ENCODE measurements at places on chromosomes 12 and 14.

DNA sequence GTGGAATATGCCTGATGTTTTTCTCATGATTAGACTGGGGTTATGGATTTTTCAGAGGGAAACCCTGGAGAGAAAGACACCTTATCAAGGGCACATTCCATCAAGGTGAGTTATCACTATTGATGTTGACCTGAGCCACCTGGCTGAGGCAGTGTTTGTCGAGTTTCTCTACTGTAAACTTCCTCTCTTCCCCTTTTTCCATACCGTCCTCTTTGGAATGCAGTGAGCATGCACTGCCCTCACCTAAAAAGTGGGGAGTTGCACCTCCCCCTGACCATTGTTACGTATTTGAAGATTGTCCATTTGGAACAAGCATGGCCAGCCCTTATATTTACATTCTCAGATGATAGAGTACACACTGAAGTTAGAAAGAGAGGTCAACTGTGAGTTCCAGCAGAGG, 53.9 kb upstream of the PWP1 start:
- DNase-seq = no peak

DNA sequence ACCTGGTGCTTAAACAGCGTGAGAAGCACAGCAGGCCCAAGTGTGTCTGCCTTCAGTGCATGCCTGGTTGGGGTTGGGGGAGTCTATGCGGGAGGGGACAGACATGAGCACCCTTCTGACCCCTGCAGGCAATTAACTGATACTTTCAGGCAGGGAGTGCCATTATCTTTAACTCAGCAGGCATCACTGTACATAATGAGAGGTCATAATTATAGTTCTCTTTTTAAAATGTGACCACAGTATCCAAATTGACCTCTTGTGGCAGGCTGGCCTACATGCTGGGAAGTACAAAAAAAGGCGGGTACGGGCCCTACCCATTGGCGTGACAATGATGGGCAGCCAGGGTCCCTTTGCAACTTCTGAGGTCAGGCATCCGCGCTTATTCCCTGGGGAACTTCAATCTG, 209.1 kb downstream of the FOXN3 start:
- DNase-seq = no peak

DNA sequence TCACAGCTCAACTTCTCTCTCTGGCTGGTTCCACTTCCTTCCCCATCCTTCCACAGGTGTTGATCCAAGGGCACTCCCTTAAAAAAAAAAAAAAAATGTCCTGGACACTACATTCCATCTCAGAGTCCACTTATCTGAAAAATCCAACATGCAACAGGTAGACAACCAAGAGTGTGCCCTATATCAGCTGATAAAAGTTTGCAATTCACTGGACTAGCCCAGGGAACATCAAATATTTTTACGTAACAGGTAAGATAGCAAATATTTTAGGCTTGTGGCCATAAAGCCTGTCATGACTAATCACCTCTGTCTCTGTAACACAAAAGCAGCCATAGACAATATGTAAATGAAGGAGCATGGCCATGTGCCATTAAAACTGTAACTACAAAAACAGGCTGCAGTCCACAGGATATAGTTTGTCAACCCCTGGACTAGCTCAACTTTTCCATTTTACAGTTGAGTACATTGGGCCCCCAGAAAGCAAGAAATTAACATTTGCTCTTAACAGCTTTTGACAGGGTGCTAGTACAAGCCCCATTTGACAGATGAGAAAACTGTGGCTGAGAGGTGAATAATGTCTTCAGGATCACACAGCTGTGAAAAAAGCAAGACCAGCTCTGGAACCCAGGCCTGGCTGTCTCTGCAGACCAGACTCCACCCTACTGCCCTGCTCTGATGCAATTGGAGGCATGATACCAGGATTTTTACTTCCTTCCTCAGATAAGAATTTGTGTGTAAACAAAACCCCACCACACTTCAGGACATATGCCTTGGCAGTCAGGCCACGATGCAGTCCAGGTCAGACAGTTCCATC, 68.9 kb downstream of the CMKLR1 start:
- DNase-seq = no peak

- no peak for DNase-seq
Observed at GRCh38 chr14:51844081-51844881, 16.1 kb upstream of the GNG2 start.

GRCh38 chr12:113232840-113233585, 11.7 kb downstream of the TPCN1 start:
- DNase-seq = no peak

DNA sequence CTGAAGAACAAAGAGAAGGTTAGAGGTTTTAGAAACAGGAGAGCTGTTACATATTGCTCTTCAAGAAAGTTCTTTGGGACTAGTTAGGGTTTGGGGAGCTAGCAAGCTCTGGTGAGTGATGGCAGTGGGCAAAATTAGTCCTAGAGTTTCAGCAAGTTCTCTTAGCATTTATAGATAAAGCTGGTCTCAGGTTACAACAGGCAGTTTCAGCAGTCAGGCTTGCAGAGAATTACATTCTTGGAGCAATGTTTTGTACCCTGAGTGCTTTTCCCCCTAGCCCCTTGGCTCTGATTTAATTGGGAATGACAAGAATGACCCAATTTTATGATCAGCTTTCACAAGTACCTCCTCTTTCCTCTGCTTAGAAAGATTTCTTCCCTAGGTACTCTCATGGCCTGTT, 21.4 kb upstream of the EID3 start:
- DNase-seq = no peak

DNA sequence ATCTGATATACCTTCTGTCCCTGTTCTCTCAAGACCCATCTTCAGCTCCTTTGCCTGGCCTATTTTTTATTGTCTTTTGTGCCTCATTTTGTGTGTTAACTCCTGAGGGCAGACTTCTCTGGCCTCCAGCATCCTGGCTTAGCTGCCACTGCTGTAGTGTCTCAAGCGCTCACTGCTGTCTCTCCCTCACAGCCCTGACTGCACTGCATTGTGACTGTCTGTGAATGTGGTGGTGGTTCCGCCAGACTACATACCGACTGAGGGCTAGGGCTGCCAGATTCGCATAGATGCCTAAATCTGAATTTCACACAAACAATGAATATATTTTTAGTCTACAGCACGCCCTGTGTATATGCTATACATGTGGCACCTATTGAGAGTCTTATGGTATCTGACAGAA, 1088.9 kb upstream of the TMEM132C start:
- DNase-seq = no peak

- no peak for DNase-seq
Observed at GRCh38 chr14:88802596-88802995, 9.8 kb upstream of the EML5 start.

DNA sequence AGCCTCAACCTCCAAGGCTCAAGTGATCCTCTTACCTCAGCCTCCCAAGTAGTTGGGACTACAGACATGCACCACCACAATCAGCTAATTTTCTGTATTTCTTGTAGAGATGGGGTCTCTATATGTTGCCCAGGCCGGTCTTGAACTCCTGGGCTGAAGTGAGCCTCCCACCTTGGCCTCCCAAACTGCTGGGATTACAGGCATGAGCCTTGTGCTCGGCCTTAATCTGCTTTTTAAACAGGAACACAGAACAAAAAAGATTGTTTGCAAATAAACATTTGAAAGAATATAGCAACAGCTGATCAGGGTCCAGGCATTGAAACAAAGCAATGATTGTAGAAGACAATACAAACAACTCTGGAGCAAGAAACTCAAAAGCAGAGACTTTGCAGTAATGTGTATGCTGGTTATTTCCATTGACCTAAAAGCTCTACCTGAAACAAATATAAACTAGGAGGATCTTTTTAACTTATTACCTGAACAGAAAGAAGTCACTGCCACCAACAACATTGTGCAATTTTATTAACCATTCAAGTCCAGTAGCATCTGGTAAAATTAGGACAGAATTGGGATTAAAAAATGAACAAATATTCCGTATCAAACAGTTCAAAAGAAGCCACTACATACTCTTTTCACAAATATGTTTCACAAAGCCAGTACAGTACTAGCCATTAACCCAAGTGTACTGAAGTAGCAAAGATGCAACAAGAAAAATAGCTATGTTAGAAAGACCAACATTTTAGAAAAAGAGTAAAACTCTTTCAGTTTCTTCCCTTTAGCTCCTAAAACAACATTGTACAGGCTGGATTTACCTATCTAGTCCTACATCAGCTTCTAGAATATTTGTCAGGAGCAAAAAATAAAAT, 14.2 kb downstream of the AMN1 start:
- no peak for DNase-seq

- peak; percentile 45 for DNase-seq
Observed at GRCh38 chr14:27845241-27845850, 921.2 kb upstream of the FOXG1 start.

- no peak for DNase-seq
Observed at GRCh38 chr12:108310489-108310888, 28.6 kb downstream of the CMKLR1 start.

- DNase-seq = no peak
Observed at GRCh38 chr14:76591266-76591665, 170.0 kb upstream of the VASH1 start.

GRCh38 chr12:25074113-25074512, 120.8 kb downstream of the DNAI7 start:
- DNase-seq = no peak

GRCh38 chr14:23228812-23229211, 8.9 kb upstream of the RNF212B start:
- DNase-seq = no peak

DNA sequence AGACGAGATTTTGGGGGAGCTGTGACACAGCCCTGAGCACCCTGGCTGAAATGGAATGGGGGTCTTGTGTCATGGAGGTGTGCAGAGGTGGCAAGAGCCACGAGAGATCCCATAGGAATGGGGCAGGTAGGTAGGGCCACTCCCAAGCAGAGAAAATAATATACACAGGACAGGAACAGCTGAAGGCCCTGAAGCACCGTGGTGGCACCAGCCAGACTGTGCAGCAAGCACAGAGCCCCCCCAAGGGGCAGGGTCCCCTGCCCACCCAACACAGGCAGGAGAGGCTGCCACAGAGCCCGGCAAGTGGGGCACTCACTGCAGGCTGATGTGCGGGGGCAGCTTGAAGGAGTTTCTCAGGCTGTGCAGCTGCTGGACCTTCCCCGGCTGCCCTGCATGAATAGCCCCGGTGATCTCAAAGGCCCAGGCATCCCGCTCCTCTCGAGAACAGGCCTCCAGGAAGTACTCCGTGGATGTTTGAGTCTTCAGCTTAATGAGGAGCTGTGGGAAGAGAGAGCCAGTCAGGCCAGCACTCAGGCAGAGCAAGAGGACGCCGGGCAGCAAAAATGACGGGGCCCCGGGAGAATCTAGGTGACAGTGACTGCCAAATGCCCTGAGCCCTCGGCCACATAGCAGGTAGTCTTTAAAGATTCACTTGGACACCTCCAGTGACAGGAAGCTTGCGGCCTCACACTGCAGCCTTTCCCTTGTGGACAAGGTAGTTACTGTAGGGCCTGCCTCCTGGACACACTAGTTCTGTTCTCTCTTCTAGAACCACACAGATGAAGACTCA, 16.7 kb downstream of the PLEK2 start:
- DNase-seq = no peak

- no peak for DNase-seq
Observed at GRCh38 chr12:55696141-55696540, 11.6 kb downstream of the ITGA7 start.

- DNase-seq = no peak
Observed at GRCh38 chr12:1619159-1619558, 9.9 kb upstream of the WNT5B start.

GRCh38 chr12:1559676-1560091, 34.7 kb downstream of the FBXL14 start:
- no peak for DNase-seq

- DNase-seq = no peak
Observed at GRCh38 chr12:47067771-47068431, 11.5 kb upstream of the PCED1B start.

- no peak for DNase-seq
Observed at GRCh38 chr14:38336298-38336697, 80.4 kb upstream of the CLEC14A start.

GRCh38 chr12:71010143-71010479, 89.6 kb upstream of the PTPRR start:
- DNase-seq = peak; percentile 46

GRCh38 chr12:129672110-129672509, 231.7 kb downstream of the TMEM132D start:
- DNase-seq = no peak

DNA sequence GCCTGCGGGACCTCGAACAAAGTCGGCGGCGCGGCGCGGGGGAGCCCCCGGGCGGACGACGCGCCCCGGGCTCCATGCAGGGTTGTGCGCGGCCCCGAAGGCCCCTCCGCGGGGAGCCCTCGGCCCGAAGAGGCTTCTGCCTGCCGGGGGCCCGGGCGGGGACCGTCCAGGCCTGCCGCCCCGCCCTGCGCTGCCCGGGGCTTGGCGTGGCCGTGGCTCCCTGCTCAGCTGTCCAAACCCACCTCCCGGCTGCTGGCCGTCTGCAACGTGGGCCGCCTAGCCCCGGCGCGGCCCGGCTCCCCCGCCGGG, 670 bp downstream of the DYRK2 start:
- DNase-seq = no peak

- DNase-seq = no peak
Observed at GRCh38 chr14:27006570-27006969, 408.7 kb upstream of the NOVA1 start.

DNA sequence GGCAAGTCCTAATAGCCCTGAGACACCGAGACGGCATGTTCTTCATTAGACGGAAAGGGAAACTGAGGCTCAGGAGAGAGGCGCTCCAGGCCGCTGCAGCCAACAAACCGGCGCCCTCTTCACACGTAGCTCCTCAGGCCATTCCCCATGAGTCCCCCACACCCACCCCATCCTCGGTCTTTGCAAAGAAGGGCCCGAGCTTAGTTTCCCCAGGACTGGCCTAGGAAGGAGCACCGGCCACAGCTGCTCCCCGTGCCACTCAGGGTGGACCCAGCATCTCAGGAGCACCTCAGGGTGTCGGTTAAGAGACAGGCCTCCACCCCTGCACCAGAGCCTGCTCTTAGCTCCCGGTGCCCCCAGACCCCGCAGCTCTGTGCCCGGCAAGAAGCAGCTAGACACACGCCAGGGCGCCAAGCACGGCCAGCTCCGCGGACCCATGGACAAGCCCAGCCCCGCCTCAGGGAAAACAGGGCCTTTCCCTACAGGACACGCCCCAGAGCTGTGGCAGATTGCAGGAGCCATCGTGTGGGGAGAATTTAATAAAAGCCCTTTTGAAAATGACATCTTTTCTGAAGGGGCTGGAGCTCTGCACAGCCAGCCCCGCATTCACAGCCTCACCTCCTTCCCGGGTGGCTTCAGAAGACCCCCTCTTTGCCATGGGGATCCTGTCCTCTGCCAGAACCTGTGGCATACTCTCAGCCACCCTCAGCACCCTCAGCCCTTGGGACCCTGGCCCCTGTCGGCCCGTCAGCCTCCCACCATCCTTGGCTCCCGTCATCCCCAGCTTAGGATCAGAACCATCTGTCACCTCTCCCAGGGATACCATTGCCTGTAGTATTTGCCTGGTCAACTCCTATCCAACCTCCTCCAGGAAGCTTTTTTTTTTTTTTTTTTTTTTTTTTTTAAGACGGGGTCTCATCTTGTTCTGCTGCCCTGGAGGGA, 59.7 kb downstream of the LGMN start:
- DNase-seq = no peak
